ENCODE measurements at places on chromosomes 7 and 10.

GRCh38 chr7:106916679-106917078 is 51.6 kb downstream of the PIK3CG start:
- DNase-seq = no peak

DNA sequence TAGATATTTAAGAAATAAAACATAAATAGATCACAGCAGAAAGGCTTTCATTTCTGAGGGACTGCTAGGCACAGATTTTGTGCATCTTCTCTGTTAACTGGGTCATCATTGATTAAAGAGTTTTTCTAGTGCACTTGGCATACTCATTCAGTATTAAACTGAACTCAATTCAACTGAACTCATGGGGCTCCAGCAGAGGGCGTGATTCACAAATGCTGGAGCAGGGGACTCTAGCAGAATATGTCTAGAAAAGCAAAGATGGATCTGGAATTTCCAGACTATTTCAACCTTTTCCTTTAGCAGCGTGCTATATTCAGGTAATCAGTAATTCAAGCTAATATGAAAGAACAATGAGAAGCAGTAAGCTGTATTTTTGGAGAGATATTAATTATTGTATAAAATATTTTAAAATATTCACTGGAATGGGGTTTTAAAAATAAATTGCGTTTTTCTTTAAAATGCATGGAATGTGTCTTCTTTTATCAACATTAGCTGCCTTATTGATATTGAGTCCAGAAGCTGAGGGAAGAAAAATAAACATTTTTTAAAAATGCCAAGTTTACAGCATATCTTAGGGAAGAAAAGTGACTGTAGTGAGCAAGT is 296.8 kb upstream of the CACNA2D1 start:
- DNase-seq = no peak

DNA sequence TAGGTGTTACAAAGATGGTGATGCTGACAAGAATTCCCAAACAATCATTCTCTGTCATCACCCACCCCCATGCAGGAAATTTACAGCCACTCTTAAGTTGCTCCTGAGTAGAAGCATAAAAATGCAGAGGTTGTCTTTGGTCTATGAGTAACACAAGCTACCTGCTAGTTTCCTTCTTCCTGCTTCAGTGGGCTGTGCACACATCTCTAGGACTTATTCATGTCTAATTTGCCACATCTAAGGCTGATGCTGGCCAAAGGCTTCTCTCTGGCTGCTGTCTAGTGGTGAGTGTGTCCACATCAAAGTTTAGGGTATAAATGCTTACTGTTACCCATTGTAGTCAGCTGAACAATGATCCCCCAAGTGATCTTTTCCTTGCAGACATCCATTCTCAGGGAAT is 662.5 kb downstream of the TYW1 start:
- no peak for DNase-seq

- DNase-seq = no peak
These were observed 23.3 kb upstream of the ASCC1 start for GRCh38 chr10:72239409-72239808.

DNA sequence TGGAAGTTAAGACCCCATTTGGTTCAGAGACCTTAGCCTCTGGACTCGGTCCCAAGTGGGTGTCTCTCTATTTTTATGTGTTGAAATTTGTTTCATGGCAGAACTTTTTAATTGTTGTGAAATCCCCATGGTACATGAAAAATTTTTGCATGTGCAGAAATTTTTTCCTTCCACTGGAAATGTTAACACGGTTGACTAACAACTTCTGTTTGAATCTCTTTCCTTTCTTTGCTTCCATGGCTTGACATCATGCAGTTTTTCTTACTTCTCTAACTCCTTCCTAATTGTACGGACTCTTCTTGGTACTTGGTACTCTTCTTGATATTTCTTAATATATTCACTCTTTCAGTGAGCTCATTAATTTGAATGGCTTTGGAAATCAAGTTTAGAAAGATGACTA is 18.3 kb downstream of the MDFIC start:
- DNase-seq = no peak

DNA sequence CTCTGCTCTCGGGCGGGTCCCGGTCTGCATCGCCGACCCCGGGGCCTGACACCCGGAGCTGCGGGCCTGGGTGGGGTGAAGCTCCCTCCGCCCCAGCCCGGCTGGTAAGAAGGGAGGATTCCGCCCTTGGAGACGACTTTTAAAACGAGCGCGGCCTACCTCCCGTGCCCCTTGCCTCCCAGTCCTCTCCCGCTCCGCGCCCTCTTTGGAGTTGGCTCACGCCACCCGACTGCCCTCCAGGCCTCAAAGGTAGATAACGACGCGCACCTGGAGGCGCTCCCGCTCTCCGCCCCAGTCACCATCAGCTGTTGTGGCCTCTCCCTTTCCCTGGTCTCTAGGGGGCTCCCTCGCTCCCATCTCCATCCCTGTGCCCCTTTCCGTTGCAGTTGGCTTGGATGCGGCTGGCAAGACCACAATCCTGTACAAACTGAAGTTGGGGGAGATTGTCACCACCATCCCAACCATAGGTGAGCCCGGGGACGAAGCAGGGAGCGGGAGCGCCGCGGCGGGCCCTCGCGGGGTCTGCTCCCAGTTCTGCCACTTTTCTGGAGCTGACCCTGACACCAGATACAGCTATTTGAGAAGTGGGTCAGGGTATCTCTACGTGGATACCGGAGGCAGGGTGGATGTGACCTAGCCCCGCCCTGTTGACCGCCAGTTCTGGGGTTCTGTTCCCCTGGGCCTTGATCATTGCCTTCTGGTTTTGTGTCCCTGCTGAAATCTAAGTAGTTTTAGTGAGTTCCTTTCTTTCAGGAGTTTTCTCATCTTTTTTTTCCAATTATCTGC is 679 bp downstream of the ARF5 start:
- DNase-seq = peak; percentile 33

GRCh38 chr7:5303061-5303460 is 20.3 kb downstream of the SLC29A4 start:
- DNase-seq = no peak

- DNase-seq = no peak
These were observed 2.5 kb downstream of the CHRM2 start for GRCh38 chr7:136870866-136871487.

- DNase-seq = no peak
These were observed 18.1 kb upstream of the PAXIP1 start for GRCh38 chr7:155020996-155021395.
